NCI-H1105 (cell line): ENCODE measurements at places on chromosomes 6 and 20.

- DNase-seq = no peak
These were observed 195.4 kb downstream of the TBX18 start for GRCh38 chr6:84568971-84569370.

DNA sequence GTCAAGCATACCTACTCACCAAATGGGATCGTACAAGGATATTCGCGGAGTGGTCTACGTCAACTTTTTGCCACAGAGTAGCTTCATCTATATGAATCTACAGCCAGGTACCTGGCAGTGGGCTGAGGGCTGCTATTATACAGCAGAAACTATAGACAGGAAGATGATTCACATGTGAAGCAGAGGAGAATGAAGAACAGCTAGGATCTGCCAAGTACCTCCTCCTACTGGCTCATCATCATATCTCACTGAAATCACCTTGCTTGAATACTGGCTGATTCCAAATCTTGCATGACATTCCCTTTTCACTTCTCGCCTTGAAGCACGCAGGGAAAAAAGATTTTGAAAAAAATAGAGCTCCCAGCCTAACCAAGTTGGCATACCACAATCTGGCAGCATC, 488.7 kb upstream of the NRSN1 start:
- DNase-seq = no peak

- DNase-seq = no peak
These were observed 1.9 kb upstream of the ETV7 start for GRCh38 chr6:36389353-36389752.

GRCh38 chr6:162290846-162291465, 436.6 kb downstream of the PRKN start:
- no peak for DNase-seq

DNA sequence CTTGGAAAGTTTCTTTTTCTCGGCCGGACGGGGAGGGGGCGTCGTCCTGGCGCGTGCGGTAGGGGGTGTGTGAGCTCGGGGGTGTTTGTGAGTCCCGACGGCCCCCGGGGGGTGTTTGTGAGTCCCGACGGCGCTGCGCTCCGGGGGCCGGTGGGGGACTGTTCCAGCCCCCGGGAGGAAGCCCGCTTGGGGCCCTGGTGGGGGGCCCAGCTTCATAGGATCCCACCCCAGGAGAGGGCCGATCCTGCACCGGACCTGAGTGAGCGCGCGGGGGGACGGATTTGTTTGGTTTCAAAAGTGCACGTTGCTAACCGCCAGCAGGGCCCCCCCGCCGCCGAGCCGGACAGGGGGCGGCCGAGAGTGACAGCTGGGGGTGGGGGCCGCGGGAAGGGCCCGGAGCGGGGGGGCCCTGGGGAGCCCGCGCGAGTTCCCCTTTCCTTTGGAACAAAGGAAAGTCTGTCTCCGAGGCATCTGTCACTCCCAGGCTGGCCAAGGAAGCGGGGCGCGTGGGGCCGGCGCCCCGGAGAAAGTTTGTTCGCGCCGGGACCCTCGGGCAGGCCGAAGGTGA, 485 bp downstream of the TGIF2 start:
- no peak for DNase-seq

DNA sequence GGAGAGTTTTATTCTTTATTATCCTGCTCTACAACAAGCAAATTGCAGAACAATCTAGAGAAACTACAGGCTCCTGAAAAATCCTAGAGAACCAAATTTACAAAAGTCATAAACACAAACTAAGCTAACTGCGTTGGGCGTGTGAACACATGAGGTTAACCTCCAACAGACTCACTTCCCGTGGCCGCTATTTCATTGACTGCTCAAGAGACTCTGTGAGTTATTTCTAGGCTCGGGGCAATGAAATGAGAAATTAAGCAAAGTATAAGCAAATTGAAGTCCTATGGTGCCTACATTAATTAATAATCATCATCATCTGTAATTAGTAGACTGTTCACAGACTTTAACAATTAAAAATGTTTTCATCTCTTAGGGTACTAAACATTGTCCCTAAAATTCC, 100.0 kb downstream of the MBOAT1 start:
- no peak for DNase-seq

DNA sequence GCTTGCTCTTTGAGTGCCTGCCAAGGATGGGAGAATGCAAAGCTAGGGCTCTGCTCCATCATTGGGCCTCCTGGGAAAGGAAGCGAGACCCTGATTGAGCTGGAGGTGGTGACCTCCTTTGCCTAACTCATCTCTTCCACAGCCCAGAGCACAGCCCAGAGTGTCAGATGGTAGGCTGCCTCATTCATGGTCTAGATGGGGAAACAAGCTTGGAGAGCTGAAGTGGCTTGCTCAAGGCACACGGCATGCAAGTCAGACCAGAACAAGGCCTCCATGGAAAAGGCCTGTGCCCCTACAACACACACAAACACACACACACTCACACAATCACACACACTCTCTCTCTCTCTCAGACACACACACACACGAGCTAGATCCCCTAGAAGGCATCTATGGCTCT, 17.5 kb downstream of the TGM3 start:
- no peak for DNase-seq

- no peak for DNase-seq
These were observed 1.1 kb downstream of the FNDC1 start for GRCh38 chr6:159170333-159170672.

GRCh38 chr20:58611236-58612030, 39.6 kb upstream of the STX16 start:
- DNase-seq = no peak

GRCh38 chr6:29553268-29554057, 6.1 kb downstream of the UBD start:
- DNase-seq = peak; percentile 11

DNA sequence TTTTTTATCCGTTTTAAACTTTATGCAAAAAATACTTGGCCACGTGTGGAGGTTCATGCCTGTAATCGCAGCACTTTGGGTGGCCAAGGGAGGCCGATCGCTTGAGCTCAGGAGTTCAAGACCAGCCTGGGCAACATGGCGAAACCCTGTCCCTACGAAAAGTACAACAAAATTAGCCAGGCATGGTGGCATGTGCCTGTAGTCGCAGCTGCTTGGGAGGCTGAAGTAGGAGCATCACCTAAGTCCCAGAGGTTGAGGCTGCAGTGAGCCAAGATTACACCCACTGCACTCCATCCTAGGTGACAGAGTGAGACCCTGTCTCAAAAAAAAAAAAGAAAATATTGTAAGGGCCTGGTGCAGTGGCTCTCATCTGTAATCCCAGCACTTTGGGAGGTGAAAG, 45.0 kb downstream of the CSE1L start:
- no peak for DNase-seq

DNA sequence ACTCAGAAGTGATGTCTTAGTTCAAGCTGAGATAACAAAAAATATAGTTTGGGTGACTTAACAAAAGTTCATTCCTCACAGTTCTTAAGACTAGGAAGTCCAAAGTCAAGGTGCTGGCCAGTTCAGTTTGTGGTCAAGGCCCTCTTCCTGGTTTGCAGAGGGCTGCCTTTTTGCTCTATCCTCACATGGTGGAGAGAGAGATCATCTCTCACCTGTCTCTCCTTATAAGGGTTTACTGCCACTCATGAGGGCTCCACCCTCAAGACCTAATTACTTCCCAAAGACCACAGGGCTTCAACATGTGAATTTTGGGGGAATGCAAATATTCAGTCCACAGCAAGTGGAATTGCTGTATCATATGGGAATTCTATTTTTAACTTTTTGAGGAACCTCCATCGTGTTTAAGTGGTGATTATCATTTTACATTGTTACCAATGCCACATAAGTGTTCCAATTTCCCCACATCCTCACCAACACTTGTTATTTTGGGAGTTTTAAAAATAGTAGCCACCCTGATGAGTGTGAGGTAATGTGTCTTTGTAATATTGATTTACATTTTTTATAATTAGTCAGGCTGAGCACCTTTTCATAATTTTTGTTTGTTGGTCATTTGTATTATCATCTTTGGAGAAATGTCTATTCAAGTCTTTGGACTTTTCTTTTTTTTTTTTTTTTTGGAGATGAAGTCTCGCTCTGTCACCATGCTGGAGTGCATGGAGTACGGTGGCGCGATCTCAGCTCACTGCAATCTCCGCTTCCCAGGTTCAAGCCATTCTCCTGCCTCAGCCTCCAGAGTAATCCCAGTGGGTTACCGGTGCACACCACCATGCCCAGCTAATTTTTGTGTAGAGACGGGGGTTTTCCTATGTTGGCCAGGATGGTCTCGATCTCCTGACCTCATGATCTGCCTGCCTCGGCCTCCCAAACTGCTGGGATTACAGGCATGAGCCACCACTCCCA, 112.2 kb downstream of the SESN1 start:
- DNase-seq = no peak

DNA sequence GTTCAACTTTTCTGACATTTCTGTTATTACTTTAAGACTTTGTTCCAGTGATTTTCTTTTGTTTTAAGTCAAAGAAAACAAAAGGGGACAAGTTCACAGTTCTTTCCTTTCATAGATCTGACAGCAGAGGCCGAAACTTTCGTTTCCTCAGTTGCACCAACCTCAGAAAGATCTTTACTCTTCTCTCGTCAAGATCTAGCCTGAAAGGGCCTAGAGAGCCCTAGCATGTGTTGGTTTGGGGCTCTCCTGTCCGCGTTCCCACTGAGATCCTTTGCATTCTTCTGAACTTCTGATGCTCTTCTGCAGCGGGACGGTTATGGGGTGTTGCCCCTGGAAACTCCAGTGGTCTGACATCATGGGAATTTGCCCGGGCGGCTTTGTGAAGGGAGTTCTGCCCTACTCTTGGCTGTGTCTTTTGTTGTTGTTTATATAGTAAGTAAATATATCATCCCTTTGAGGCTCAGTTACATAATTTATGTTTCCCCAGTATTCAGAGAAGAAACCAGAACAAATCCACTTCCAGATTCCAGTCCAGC, 129.1 kb downstream of the SASH1 start:
- no peak for DNase-seq
